ENCODE measurements at places on chromosomes 13 and 19.

- no peak for DNase-seq
These were observed 437.4 kb upstream of the MIR17HG start for GRCh38 chr13:90910018-90910639.

GRCh38 chr19:10620786-10621185 is 4.6 kb upstream of the SLC44A2 start:
- DNase-seq = no peak

DNA sequence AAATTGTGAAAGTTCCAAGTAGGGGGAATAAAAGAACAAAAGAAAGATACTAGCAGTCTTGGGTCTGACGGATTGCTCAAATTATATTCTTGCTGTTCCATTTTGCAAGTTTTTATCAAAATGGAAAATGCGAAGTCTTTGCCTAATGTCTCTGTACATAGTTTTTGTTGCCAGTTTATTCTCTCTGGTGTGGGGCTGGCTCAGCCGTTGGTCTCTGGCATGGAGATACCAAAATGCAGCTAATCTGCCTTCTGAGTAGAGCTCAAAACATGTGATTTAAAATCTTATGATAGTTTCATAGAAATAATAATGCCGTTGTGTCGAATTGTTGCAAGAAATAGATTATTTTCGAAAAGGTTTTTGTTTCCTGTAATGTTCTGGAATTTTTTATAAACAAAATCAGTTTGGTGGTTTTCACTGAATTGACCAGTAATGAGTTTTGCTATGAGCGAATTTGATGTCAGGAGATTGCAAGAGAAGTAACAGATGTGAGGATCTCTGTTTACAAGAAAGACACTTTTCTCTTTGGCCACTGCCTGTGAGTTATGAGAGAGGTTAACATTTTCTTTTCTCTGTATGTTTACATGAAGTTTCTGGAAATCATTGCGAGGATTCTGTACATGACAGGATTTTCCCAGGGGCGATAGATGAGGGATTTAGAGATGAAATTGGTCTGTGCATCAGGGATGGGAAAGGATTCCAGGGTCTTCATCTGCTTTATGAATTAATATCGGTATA is 147.0 kb downstream of the DCT start:
- no peak for DNase-seq

- DNase-seq = no peak
These were observed 5.1 kb downstream of the ATG4D start for GRCh38 chr19:10548746-10549276.

GRCh38 chr13:38637576-38637975 is 49.3 kb upstream of the FREM2 start:
- DNase-seq = no peak

DNA sequence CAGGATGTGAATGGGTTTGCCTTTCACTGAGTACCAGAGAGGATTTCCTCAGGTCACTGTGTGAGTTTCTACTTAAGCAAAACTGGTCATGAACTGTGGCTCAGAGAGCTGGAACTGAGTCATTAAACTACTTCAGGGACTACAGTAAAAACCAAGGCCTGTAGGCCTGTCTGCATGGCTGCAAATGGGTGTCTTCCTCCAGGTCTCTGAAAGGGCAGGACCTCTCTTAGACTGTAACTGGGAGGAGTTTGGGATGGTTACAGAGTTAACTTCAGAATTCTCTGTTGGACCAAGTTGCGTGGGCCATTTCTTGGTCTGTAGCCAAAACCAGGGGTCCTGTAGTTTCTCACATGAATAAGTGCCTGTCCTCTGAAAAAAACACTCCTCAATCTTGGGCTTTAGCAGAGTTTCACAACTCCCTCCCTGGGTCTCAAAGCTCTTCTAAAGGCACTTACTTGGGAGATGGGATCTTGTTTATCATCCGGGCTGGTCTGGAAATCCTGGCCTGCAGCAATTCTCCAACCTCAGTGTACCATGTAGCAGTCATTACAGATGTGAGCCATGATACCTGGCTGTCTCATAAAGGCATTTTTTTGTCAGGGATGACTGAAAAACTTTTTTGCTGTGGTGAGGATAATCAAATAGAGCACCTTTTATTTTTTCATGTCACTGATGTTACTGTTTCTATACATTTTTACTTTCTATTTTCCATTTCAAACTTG is 19.7 kb downstream of the ZNF714 start:
- DNase-seq = no peak

DNA sequence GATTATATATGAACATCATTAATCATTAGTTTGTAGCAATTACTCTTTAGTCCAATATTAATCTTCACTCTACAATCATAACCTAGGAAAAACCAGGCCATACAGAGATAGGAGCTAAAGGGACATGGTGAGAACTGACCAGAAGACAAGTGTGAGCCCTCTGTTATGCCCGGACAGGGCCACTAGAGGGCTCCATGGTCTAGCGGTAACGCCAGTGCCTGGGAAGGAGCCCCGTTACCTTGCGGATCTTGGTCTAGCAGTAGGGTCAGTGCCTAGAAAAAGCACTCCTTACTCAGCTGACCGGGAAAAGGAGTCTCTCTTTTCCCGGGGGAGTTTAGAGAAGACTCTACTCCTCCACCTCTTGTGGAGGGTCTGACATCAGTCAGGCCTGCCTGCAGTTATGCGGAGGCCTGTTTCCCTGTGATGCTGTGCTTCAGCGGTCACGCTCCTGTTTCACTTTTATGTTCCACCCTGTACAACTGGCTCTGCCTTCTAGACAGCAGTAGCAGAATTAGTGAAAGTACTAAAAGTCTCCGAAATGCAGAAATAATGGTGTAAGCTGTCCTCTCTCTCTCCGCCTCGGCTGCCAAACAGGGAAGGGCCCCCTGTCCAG is 13.8 kb downstream of the OR7D4 start:
- peak; percentile 19 for DNase-seq

DNA sequence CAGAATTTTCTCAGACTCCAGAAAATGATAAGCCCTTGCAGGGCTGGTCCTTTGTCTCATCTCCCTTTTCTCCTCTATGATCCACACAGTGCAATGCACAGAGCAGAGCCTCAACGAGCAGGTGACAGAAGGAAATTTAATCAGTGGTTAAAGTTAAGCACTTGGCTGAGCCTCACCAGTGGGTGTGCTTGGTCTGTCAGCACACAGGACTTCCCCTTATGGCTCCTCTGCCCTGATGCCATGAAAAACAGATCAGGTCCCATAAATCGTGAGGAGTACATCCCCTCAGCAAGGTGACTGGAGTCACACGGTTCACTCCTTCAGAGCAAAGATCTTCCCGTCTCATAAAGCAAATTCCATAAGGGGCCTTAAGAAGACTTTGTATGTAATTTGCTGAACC is 818.2 kb downstream of the UQCRFS1 start:
- DNase-seq = no peak

DNA sequence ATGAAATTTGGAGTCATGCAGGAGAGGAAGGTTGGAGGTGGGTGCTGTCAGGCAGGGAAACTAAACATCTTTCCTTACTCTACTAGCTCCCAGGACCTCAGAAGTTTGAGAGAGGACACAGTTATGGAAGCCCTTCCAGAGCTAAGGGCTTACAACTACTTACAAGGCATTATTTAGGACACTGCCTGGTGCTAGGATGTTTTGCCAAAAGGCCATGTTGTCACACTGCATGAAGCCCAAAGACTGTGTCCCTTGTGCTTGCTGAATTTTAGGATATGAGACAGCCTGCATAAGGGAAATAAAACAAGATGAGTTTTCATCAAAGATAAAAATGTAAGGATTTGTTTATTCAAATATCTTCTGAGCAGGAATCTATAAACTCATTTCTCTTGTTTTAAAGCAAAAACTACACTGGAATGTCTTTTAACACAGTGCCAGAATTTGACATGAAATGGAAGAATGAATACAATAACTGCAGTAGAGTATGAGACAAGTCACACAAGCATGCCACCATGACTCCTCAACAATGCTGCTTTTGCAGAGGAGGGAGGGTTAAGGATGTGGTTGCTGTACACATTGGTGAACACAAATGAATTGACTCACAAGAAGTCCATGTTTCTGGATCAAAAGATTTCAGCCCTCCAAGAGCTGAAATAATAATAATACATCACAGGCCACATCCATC is 258.4 kb downstream of the SPRY2 start:
- no peak for DNase-seq

- no peak for DNase-seq
These were observed 2.8 kb downstream of the PNMA8B start for GRCh38 chr19:46492841-46493235.

DNA sequence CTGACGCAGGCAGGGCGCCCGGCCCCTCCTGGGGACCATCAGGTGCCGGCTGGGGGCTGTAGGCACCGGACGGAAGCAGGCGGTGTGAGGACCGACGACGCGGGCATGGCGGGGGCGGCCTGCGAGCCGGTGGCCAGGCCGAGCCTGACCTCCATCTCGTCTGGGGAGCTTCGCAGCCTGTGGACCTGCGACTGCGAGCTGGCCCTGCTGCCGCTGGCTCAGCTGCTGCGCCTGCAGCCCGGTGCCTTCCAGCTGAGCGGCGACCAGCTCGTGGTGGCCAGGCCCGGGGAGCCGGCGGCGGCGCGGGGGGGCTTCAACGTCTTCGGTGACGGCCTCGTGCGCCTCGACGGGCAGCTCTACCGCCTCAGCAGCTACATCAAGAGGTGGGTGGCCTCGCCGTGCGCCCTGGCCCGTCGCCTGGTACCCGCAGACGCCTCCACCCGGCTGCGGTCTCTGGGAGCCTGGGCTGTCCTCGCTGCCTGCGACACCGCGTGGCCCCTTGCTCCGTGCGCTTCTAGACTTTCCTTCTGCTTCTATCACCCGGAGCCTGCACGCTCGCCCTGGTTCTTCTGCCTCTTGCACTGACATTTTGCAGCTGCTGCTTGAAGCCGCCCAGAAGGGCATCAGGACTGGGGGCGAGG is 460 bp downstream of the MEDAG start:
- no peak for DNase-seq

DNA sequence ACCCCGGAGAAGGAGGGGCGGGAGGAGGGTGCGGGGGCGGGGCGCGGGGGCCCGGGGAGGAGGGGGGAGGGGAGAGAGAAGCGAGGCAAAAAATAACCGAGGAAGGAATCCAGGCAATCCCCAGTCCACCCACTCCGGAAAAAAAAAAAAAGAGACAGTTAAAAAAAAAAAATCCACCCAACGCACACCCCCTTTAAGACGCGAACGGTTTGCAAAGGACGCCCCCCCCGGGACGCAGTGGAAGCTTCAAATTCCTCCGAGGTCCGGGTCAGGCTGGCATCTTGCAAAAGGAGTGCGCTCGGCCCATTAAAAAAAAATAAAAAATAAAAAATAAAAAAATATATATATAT is at the start of gene CACNA1A:
TSS of gene CACNA1A (minus strand) at position 9 of the 350 bp plus-strand sequence. CDS start 255 bp downstream, outside the sequence.
- DNase-seq = no peak

- no peak for DNase-seq
These were observed 7.9 kb downstream of the MLLT1 start for GRCh38 chr19:6271721-6272410.

DNA sequence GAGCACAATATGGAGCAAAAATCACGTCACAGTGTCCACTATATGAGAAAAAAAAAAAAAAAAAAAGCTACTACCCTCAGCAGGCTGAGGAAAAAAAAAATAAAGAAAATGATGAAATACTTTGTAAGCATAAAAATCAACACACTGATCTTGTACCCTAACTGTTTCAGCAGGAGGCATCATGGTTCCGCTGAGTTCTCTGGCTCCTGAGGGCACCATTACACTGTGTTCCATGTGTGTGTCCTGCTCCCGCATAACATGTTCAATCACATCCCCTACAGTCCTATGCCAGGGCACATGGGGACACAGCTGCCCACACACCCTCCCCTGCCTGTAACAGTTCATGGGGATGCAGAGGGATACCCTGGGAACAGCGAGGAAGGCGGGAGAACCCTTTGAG is 33.5 kb downstream of the DOCK9 start:
- no peak for DNase-seq

GRCh38 chr19:2578901-2579677 is 103.2 kb downstream of the GADD45B start:
- DNase-seq = peak; percentile 99

Data from H54 (cell line).